ENCODE measurements at places on chromosomes 3 and 15.

DNA sequence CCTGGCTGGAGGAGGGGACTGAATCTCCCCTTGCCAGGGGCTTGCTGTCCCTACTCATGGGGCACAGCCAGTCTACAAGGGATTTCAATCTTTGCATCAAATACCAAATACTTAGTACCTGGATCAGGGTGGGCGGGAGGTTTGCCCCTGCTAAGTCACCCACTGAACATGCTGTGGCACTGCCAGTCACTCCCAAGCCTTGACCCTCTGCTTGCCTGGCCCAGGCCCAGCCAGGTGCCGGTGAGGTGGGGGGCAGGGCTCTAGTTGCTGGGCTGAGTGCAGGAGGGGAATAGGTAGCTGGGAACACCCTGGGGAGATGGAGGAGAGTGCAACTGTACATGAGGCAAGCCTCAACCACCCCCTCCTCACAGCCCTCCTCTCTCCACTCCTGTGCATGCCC lies 136.3 kb upstream of the LRTM1 start:
- no peak for DNase-seq

DNA sequence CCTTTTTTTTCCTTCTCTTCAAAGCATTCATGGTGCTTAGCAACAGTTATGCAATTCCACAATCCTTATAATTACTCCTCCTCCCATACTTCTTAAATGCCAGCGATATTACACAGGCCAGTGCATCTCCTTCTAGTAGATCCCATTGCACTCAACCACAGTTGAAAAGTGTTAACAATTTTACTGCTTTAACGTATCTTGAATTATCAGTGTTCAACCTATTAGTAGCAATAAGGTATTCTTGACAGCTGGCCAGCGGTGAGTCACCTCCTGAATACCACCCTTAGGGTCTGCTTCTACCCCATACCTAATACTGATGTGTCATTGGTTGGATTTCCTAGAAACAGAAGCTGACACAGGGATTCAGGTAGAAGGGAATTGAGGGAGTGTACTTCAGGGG lies 24.0 kb upstream of the TEX9 start:
- no peak for DNase-seq

DNA sequence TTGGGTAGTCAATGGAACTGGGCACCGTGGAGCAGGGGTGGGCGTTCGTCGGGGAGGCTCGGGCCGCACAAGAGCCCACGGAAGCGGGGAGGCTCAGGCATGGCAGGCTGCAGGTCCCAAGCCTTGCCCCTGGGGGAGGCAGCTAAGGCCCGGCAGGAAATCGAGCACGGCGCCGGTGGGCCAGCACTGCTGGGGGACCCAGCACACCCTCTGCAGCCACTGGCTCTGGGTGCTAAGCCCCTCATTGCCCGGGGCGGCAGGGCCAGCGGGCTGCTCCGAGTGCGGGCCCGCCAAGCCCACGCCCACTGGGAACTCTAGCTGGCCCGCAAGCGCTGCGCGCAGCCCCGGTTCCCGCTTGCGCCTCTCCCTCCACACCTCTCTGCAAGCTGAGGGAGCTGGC lies 21.5 kb upstream of the C2CD4B start:
- no peak for DNase-seq

DNA sequence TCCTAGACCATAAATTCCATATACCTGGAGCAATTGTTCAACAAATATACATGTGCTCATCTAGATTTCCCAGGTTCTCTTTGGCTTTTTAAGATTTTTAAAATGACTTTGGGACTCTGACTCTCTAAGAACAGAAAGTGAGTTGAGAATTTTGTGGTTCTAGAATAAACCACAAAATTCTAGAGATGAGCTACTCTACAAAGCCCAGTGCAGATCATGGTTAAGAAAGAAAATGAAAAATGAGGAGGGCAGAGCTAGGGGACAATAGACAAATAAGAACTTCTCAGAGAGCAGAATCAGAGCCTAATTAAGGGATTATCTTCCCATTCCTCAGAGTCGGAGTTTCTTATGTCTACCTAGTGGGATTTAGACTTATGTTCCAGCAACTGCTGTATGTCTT lies 694.7 kb downstream of the ZNF385D start:
- no peak for DNase-seq

- DNase-seq: no peak
Observed at GRCh38 chr3:196603683-196604082, 35.2 kb downstream of the FBXO45 start.

- DNase-seq: no peak
Observed at GRCh38 chr15:73082812-73083211, 30.5 kb downstream of the NEO1 start.

DNA sequence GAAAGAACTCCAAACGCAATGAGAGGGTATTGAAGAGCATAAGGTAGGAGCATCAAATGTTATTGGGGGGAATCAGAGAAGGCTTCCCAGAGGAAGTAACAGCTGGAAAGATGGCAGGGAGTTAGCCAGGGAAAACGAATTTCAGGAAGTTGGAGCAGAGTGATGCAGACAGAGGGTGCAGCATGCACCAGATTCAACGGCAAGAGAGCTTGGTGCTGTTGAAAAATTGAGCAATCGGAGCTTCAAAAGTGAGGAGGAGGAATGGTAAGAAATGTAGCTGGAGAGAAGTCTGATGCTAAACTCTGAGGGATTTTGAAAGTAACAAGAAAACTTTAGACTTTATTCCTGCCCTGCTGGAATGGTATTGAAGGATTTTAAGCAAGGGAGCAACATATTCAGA lies 541.0 kb upstream of the LMCD1 start:
- no peak for DNase-seq

- DNase-seq: no peak
Observed at GRCh38 chr3:161560008-161560637, 63.5 kb downstream of the OTOL1 start.

- no peak for DNase-seq
Observed at GRCh38 chr3:36214460-36214859, 165.8 kb upstream of the STAC start.

GRCh38 chr3:195548006-195548405 lies 4.9 kb upstream of the PPP1R2 start:
- no peak for DNase-seq

DNA sequence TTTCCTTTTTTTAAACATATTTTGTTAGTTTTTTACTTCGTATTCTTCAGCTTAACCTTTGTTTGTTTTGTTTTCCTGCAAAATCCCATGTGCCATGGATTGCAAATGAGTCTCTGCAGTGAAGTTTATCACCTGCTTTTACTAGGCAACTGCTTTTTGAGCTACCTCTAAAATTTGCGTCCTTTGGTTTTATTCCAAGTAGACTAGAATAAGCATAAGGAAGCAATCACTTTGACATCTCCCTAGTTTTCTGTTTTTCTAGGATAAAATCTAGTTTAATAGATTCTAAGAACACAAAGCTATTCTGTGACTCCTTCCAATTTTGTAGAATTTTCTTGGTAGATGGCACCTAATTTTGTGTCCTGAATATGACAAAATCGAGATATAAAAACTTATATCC lies 1059.2 kb downstream of the OTOL1 start:
- no peak for DNase-seq

- no peak for DNase-seq
Observed at GRCh38 chr3:39387411-39387975, 4.3 kb downstream of the SLC25A38 start.

- no peak for DNase-seq
Observed at GRCh38 chr3:94365006-94365405, 302.1 kb downstream of the NSUN3 start.

DNA sequence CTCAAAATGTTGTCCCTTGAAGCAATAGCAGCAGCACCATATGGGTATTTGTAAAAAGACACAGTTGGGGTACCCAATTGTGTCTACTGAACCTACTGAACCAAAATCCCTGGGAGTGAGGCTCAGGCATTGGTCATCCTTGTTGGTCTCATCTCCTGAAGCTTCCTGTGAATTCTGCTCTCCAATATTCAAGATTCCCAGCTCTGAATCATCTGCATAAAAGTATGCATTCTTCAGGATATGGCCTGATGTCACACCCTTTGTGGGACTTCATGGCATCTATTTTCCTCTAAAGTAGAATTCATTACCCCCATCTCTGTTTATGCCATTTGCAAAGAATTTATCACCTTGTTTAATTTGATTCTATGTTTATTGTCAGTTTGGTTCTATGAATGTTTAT lies 13.3 kb upstream of the PTX3 start:
- DNase-seq: no peak

- no peak for DNase-seq
Observed at GRCh38 chr15:51267703-51268083, 70.7 kb downstream of the CYP19A1 start.

- no peak for DNase-seq
Observed at GRCh38 chr15:71779073-71779797, 31.1 kb upstream of the NR2E3 start.

GRCh38 chr15:55685286-55685685 lies 57.7 kb downstream of the PRTG start:
- no peak for DNase-seq

GRCh38 chr3:154967090-154967489 lies 113.0 kb upstream of the MME start:
- no peak for DNase-seq

- DNase-seq: no peak
Observed at GRCh38 chr3:151974067-151974466, 100.6 kb downstream of the SUCNR1 start.

DNA sequence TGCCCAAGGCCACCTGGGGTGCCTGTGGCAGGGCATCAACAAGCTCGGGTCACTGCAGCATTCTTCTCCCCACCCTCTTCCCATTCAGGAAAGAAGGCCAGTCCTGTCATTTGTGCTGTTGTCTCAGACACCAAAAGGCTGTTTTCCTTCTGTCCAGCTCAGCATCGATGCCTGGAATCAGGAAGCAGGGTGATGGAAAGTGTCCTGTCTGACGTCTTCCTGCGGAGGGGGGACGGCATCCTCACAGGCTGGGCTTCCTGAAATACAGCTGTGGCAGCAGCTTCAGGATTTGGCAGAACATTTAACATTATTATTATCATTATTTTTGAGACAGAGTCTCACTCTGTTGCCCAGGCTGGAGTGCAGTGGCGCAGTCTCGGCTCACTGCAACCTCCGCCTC lies 33.0 kb upstream of the ANKDD1A start:
- DNase-seq: no peak

GRCh38 chr3:58375254-58375653 lies 42.6 kb downstream of the PXK start:
- no peak for DNase-seq

- DNase-seq: no peak
Observed at GRCh38 chr15:57382969-57383368, 6.7 kb downstream of the CGNL1 start.

- no peak for DNase-seq
Observed at GRCh38 chr3:31439890-31440750, 92.6 kb upstream of the STT3B start.

GRCh38 chr3:55531321-55531720 lies 44.2 kb upstream of the WNT5A start:
- DNase-seq: no peak

DNA sequence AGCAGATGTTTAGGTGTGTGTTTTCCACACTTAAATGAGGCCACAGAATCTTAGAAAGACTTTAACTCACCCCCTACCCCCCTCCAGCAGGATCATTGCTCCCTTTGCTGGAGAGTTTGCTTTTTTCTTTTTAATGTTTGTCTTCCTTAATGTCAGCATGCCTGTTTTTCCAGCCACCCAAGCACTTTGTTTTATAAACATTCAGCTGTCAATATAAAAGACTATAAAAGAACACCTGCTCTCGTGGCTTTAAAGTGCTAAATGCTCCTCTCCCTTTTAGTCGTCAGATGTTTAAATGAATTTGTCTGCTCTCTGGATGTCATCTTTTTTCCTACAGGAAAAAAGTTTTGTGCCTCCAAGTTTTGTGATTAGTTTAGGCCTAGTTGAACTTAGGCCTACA lies 61.7 kb downstream of the SIDT1 start:
- no peak for DNase-seq

DNA sequence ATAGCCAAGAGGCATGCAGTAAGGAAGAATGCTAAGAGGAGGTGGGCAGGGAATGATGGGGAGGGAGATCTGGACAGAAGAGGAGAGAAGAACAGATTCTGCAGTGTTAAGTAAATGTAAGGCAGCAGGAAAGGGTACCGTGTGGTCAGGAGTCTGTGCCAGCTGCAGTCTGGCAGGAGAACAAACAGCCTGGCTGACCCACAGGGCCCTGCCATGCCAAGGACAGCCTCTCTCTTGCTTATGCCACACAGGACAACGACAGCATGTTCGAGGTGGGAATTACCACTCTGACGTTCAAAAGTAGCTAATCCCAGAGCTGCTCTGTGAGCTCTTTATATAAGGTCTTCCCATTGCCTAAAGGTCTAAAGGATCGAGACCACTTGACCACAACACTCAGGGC lies 31.3 kb downstream of the DAPK2 start:
- DNase-seq: no peak

DNA sequence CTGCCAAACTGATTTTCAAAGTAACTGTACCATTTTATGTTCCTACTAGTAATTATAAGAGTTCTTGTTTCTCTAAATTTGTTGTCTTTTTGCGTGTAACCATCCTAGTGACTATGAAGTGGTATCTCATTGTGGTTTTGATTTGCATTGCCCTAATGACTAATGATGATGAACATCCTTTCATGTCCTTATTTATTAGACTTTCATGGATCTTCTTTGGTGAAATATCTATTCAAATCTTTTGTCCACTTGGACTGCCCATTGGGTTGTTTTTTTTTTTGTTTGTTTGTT lies 3.6 kb downstream of the OXSR1 start:
- no peak for DNase-seq

DNA sequence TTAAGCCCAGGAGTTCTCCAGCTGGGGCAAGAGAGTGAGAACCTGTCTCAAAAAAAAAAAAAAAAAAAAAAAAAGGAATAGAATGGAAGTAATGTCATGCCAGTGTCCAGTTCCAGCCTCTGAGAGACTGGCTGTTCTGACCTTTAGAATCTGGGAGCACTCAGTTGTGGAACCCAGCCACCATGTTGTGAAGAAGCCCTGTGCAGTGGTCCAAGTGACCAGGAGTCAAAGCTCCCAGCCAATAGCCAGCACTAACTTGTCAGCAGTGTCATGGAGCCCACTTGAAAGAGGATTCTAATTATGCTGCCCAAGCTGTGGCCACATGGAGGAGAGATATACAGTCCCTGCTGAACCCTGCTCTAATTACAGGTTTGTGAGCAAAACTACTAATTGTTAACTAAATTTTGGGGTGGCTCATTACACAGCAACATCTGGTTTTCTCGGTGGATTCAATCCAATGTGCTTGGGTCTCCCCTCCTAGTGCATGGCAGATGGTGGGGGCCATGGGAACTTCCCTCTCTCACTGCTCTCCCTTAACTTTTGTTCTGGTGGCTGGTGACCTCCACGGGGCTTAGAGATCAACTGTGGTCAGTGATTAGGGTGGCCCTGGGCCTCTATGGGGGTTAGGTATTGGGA lies 55.5 kb downstream of the CLEC3B start:
- DNase-seq: no peak

DNA sequence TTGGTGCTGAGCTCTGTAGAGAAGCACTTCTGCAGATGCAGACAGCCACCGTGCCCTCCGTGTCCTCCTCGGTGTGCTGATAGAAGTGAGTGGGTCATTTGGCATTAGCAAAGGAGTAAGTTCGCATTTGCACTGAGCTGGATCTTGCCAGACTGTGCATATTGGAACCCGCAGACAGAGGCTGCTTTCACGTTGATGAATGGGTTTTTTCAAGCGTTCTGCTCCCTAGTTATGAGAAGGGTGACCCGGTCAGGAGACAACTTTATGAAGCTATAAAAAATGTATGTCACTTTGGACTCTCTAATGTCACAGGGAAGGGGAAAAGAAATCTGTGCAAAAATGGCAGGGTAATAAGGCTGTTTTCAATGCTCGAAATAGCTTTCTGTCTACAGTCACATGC lies 739.4 kb downstream of the MCTP2 start:
- no peak for DNase-seq

All from CD4-positive, alpha-beta memory T cell (primary cell).